ENCODE measurements at places on chromosomes 6 and 20.

DNA sequence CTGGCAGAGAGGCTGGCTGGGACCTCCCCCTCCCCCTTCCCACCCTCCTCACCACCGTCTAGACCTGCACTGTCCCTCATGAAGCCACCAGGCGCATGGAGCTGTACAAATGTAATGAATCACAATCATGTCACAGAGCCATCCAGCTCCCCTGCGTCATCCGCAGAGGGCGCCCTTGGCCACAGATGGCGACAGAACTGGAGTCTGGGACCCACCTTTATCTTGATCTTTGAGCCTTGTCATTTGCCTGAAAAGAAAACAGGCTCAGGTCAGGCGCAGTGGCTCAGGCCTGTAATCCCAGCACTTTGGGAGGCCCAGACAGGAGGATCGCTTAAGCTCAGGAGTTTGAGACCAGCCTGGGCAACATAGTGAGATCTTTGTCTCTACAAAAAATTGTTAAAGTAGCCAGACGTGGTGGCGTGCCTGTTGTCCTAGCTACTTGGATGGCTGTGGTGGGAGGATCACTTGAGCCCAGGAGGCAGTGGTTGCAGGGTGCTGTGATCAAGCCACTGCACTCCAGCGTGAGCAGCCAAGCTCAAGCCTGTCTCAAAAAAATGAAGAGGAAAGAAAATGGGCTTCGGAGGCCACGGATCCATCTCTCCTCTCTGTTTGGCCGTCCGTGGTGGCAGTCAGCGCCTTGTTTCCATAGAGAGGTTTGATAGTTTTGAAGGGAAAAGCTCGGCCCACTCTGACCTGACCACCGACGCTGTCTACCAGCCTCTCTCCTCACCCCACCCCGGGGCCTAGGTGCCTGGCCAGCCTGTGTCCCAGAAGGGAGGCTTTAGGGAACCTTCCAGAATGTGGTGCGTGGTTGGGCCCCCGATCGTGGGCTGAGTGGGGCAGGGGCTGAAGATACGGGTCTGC lies 6.2 kb downstream of the COL9A3 start:
- DNase-seq: peak; percentile 49

GRCh38 chr20:46770330-46771194 lies 61.1 kb downstream of the SLC2A10 start:
- DNase-seq: no peak

DNA sequence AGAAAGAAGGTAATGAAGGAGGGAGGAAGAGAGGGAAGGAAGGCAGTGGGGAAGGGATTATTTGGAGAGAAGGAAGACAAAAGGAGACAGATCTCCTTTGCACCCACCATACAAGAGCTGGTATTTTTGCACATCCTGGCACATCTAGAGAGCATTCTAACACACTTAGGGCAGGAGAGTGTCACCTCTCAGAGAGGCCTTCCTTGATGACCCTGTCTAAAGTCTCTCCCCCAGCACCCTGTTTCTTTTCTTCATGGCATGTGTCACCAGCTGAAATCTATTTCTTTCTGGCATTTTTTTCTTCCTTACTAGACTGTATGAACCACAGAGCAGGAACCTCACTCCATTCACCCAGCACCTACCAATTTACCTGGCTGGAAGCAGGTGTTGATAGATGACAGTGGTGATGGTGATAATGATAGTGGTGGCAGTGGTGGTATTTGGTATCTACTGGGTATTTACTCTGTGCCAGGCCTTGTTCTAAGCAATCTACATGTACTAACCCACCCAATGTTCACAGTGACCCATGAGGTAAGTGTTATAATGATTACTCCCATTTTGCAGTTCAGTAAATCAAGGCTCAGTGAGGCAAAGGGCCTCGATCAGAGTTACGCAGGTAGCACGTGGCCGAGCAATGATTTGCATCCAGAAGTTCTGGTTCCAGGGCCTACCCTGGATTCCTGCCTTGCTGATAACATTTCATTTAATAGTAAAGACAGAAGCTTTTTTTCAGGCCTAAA lies 131.8 kb downstream of the NFATC2 start:
- no peak for DNase-seq

- no peak for DNase-seq
Observed at GRCh38 chr20:36004045-36004444, 35.7 kb downstream of the CNBD2 start.

GRCh38 chr6:2468601-2468955 lies 223.2 kb upstream of the GMDS start:
- no peak for DNase-seq

- DNase-seq: no peak
Observed at GRCh38 chr20:40101560-40101959, 587.5 kb downstream of the MAFB start.

- DNase-seq: no peak
Observed at GRCh38 chr20:19723813-19724430, 34.1 kb upstream of the RIN2 start.

- no peak for DNase-seq
Observed at GRCh38 chr20:45235995-45236394, 14.8 kb downstream of the SEMG2 start.

DNA sequence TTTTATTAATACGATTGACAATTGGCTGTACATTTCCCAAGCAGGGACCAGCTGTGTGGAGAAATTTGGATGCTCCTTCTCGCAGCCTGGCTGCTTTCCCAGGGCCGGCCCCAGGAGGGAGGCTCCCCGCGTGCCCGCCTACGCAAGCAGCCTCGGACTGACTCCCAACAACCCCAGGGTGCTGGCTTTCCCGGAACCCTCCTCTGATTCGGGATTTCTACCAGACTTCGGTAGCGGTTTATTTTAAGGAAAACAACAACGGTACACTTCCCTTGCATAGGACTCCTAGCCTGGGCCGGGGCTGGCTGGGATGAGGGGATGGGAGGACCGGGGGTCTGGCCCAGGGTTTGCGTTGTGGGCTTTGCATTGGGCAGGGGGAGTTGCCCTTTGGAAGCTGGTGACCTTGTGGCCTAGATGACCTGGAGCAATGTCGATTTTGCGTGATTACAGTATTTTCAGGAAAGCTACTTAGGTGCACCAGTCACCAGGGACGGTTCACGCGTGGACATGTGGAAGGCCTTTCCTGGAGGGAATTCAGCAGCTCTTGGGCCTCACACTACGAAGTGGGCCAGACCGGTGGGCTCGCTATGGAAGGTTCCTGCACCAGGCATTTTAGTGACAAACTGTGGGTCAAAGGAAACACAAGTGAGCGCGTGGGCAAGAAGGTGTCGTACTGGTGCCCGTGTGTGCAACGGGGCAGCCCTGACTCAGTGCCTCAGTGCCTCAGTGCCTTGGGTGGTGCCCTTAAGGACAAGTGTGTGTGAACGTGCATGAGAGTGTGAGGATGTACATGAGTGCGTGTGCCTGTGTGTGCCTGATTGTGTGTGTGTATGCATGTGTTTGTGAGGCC lies 20.7 kb upstream of the PHACTR3 start:
- no peak for DNase-seq

DNA sequence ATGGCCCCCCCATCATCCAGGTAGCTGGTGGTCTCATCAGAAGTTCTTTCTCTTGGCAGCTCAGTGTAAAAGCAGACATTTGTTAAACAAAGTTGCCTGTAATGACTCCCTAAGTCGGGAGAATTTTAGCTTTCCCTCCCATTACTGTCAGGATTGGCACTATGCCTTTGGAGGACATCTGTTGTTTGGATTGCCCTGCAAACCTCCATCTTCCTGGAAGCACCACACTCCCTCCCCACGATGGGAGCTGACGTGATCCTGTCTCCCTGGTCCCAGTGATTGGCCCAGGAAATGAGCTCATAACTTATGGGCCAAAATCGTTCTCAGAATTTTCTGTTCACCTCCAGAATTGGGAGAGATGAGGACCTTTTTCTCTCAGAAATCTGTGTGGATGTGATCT lies 42.6 kb upstream of the CNR1 start:
- no peak for DNase-seq

GRCh38 chr6:126268092-126268491 lies 71.8 kb upstream of the CENPW start:
- no peak for DNase-seq

DNA sequence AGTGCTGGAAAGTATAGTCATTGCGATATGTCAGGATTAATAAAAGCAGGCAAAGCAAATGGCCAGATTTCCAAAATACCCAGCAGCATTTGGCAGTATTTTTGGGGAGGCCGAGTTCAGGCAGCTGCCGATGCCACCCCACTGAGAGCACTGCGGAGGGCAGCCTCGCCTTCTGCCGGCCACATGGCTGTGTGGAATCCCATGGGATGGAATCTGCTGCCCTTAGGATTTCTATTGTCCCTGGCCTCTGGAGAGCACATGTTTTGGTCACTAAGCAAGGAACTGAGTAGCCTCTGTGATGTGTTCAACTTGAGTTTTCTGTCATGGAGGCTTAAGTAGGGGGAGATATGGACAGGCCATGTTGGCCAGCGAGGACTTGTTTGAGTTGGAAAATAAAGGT lies 123.0 kb downstream of the FARS2 start:
- DNase-seq: no peak

GRCh38 chr6:161019324-161019839 lies 27.8 kb downstream of the MAP3K4 start:
- DNase-seq: no peak
